A549 (cell line): ENCODE measurements at places on chromosomes 5 and 9.

- DNase-seq = no peak
Observed at GRCh38 chr5:158354958-158355357, 496.0 kb upstream of the CLINT1 start.

- no peak for DNase-seq
Observed at GRCh38 chr5:67976181-67976580, 239.4 kb upstream of the PIK3R1 start.

GRCh38 chr9:1222511-1222910 lies 172.4 kb downstream of the DMRT2 start:
- no peak for DNase-seq

- DNase-seq = no peak
Observed at GRCh38 chr9:78234810-78235209, 1.1 kb upstream of the CEP78 start.

- DNase-seq = no peak
Observed at GRCh38 chr5:114387433-114387832, 25.6 kb downstream of the KCNN2 start.

DNA sequence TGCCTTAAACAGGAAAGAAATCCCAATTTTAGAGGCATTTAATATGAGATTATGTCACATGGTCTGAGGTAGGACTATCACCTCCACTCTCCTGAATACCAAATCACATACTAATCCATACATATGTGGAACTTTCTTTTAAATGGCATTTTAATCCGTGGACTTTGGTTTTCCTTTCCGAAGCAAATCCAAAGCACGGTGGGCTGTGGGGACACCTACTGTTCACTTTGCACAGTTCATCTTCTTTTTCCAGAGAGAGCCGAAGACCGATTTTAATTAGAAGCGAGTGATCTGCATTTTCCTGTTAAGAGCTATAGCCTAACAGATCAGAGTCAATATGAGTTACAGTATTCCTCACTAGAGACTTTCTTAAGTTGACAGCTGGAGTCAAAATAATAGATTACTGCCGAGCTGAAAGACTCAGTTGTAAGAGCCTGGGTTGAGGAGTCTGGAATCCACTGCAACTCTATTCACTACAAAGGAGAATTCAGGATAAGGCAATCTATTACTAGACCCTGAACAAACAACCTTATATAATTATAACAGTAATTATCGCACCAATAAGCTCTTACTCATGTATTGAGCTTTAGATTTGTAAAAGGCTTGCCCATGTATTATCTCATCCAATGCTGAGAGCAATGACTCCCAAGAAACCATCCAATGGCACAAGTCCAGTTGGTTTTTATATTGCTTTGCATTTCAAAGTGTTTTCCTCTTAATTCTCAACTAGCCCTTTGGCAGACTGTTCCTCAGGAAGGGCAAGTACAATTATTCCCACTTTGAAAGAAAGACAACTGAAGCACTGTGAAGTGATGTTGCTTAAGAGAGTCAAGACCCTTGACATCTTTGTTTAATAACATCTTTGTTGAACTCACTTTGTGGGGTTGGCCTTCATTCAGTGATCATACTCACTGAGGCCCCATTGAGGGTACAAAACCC lies 144.7 kb downstream of the TRPM6 start:
- peak; percentile 15 for DNase-seq

DNA sequence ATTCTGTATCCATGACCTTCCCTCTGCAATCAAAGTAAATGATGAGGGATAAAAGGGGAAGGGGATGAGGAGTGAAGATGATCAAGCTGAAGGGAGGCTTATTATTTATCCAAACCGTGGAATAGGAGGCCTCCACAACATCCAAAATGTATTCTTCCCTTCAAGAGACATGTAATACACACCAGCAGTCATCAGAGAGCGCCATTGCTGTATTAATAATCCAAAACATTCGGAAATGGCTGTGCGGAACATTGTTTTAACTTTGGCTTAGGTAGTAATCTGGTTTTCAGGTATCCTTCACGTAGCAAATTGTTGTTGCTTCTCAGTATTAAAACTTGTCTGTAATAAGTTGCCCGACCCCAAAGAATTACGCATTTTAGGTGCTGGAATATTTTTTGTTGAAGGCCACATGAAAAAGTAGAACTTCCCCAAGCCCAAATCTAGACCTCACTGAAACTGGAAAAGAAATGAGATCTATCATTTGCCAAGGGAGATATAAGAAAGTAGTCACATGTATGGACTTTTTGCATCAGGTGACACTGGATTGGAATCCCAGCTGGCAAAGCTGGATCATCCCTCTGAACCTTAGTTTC lies 2.6 kb upstream of the BOD1 start:
- DNase-seq = peak; percentile 76

DNA sequence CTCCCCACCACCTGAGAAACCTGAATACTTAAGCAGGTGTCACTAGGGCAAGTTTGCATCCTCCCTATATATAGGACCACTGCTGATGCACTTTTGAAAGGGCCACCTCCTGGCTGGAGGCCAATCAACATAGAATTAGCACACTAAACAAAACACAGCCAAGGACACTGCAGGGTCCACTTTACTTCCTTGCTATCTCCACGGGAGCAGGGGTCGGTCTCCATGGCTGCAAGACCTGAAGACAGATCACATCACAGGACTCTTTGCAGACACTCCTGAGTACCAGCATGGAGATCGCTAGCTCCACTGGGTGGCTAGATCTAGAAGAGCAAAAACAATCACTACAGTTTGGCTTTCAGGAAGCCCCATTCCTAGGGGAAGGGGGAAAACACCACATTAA lies 72.3 kb downstream of the C9orf153 start:
- DNase-seq = no peak

DNA sequence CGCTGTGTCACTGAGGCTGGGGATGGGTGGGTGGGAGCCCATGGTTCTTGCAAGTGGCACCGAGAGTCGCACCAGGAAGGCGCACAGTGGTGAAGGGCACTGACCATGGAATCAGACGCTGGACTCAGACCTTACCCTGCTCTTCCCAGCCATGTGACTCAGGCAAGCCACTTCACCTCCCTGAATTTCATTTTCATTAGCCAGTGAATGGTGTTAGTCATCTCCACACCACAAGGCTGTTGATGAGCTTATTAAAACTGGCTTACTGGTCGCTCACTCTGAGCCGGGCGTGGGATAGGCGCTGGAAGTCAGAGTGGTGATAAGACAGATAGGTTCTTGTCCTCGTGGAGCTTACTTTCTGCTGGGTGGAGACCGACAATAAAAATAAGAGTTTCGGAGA lies 25.1 kb downstream of the FGF18 start:
- DNase-seq = no peak

GRCh38 chr5:144583541-144584449 lies 413.1 kb downstream of the KCTD16 start:
- no peak for DNase-seq

GRCh38 chr5:124040799-124041198 lies 528.8 kb downstream of the CSNK1G3 start:
- no peak for DNase-seq

GRCh38 chr9:137055385-137056364 lies 1.8 kb upstream of the ENTPD2 start:
- DNase-seq = peak; percentile 76

DNA sequence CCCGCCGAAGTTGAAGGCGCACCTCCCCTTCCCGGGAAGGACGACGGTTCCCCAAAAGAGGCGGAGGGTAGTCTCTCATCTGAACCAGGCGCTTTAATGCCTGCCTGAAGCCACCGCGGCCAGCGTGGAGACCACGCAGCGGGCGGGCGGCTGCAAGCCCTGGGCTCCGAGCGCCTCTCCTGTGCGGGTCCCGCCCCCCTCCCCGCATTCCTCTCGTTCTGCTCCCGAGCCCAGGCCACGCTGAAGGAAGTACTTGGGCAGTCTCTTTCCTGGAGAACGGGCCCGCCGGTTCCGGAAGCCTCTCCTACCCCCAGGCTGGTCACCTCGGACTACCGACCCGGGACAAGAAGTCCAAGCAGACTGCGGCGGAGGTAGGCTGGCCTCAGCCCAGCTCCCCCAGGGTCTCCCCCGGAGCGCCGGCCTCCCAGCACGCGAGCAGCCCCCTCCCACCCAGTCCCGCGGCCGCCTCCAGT lies 571 bp downstream of the PPIC start:
- peak; percentile 59 for DNase-seq

DNA sequence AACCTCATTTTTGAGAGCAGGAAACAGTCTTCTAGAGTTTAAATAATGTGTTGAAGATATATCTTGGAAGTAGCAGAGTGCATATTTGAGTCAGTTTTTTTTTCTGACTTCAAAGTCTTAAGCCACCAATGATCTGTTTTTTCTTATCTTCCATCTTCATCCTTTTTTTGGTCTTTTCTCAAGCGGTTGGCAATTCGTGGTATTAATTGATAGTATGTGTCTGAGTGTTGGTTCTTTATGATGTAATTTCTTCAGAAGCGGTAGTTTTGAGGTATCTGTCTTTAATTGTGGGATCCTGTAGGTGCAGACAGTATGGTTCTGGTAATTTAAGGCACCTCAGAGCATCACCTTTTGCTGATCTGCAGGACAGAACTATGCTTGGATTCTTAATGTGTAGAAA lies 3.9 kb downstream of the CSNK1G3 start:
- no peak for DNase-seq

GRCh38 chr5:58444805-58445204 lies 15.1 kb downstream of the PLK2 start:
- DNase-seq = no peak

- DNase-seq = no peak
Observed at GRCh38 chr5:144205141-144205551, 34.5 kb downstream of the KCTD16 start.

GRCh38 chr9:5518171-5518936 lies 8.0 kb downstream of the PDCD1LG2 start:
- DNase-seq = no peak

DNA sequence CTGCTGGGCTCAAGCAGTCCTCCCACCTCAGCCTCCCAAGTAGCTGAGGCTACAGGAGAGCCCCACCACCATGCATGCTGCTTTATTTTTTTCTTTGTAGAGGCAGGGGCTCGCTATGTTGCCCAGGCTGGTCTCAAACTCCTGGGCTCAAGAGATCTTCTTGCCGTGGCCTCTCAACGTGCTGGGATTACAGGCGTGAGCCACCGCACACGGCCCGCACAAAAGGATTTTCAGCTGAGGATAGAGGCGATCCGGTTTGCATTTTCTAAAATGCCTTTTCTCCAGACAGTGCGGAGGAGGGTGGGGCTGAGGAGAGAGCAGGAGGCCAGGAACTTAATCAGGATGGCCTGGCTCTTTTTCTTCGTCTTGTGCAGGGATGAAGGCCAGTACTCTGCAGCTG lies 6.9 kb downstream of the HRH2 start:
- no peak for DNase-seq

- no peak for DNase-seq
Observed at GRCh38 chr5:13659391-13659790, 285.1 kb downstream of the DNAH5 start.

DNA sequence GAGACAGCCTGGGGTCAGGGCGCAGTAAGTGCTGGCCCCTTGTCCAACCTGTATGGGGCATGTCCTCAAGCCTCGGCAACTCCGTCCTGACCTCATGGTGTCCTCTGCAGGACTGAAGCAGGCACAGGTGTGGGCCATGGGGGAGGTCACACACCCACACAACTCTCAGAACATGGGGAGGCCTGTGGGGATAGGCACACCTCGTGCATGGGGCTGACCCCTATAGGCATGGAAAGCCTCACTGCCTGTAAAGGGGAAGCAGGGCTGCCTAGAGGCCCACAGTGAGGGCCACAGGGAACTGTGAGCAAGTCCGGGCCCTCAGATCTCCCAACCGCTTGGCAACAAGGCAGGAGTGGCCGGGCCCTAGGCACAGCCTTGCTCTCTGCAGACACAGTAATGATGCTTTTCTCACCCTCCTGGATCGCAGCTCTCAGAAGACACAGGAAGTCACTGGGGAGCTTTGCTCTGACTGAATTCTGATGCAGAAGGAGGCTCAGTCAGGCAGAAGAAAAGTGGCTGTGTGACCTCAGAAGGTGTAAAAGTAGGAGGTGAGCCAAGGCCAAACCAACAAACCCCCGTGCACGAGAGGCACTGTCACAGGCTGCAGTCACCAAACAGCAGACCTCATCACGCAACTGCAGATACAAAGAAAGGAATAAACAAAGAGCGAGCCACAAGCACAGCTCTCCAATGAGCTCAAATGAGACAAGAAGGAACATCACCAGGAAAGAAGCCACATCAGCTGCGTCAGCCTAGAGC lies 5.4 kb downstream of the IPPK start:
- no peak for DNase-seq

DNA sequence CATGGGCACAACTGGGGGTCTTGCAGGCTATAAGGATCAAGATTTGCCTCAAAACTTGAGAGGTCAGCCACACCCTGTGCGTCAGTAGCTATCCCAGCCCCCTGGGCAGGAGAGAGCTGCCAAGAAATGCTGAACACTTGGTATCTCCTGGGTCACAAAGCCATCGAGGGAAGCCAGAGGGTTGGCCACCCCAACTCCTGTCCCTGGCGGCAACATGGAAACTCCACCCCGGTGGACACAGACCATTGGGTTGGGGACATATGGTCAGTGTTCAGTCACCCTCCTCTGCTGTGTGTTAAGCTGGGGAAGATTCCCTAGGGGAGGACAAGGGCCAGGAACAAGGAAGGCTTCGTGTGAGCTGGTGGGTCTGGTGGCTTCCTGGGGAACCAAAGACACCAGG lies 140.6 kb downstream of the C5orf15 start:
- DNase-seq = no peak

DNA sequence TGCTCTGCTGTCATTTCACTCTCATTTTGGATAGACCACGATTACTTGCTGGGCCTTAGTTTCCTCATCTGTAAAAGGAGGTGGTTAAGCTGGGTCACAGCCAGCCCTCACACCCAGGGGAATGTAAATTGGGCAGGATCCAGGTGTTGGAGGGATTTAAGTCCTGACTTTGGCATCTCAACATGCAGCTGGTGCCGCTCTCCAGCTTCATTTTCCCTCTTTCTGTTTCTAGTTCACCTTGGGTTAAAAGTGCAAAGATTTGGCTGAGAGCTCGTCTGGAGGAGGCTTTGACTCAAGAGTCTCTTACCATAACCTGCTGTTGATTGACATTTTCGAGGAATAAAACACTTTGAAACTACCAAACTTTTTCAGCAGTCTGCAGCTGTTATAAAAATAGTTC lies 144.3 kb upstream of the DHFR start:
- no peak for DNase-seq

- no peak for DNase-seq
Observed at GRCh38 chr5:142925795-142926194, 155.6 kb downstream of the ARHGAP26 start.
